ENCODE measurements at places on chromosomes 3 and 15. TPM values are rescaled to one million over a fixed set of nuclear protein-coding genes. Genes with fewer than 3 reads are reported as not detected.
A peak's percentile ranks its signal among the peaks of the same experiment; 100 is the strongest.

ATP8B4 gene
- 1.0 TPM for total RNA-seq

DNA sequence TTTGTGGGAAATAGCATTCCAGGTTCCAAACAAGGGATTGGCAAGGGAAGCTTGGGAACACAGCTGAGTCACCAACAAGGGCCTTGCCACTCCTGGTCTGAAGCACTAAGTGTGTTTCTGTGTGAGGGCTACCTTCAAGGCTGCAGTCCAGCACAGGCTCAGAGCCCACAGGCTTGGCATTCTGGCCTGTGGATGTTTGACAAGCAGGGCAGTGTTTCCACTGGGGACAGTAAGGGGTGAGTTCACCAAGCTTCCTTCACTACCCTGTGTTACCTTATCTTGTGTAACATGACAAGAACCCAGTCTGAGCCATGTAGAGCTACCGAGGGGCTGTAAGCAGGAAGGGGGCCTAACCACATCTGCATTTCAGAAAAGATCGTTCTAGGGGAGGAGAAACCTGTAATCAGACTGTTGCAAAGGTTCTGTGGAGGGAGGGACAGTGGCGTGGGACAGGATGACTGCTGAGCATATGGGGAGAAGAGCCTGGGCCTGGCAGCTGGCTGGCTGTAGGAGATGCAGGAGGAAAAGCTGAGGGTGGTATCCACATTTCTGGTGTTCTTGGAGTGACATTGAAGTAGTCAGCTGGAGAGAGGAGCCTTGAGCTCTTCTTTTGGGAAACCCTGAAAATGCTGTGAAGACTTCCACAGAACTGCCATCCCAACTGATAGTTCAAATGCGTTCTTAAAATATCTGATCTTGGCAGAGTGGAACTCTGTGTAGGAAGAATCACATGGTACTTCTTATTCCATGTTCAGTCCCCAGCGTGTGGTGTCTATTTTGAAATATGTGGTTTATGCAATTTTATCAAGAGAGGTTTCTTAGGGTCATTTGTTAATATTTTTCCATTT is 61.3 kb downstream of the CTDSPL start:
- peak; percentile 75 for DNase-seq

DNA sequence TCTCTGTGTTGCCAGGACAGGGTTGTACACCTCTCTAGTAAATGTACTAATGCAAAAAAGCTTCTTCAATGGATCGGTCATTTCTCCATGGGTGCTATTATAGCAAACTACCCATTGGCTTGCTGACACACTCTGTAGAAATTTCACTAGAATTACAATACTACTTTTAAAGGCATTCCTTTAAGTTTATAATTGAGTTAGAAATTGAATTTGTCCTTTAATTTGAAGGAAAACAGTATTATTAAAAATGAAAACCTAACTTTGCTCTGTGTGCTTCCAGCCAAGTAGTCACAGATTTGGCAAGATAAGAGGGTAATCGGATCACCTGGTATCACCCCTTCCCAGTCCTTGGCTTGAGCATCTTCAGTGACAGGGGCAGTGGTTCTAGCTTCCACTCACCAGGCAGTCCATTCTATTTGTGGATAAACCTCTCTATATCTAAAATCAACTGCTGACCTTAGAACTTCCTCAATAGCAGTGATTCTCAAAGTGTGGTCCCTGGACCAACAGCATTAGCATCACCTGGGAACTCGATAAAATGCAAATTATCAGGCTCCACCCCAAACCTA is 93.2 kb downstream of the GHSR start:
- no peak for DNase-seq

DNA sequence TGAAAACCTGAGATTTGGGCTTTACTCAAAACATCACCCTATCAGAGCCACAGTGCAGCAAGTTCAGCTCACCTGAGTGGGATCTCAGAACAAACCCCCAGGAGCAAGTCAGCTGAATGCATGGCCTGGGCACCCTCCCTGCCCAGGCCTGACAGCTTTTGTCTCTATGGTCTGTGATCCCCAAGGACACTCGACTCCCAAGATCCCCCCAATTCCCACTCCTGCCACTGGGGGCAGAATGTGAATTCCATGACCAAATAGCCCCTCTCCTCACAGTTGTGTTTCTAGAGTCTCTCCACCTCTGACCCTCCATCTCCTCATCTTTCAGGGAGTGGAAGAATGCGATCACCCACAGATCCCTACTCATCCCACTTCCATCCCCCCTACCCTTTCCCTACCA is 58.9 kb downstream of the ZNF445 start:
- DNase-seq = no peak

DNA sequence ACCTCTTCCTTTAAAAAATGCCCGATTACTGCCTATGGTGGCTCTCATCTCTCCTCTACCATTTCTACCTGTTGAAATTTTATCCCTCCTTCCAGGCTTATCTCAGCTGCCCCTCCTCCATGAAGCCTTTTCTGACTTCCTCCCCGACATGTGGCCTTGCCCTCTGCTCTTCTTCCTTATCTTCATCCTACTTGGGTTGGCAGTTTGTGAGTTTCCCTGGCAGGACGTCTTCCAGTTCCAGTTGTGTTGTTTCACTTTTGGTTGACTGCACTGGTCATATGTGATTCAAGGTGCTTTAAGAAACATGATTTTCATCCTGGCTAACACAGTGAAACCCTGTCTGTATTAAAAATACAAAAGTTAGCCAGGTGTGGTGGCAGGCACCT is 4.4 kb downstream of the DLL4 start:
- DNase-seq = no peak

- DNase-seq = peak; percentile 22
Measured at GRCh38 chr3:50003824-50004223, 63.9 kb downstream of the RBM6 start.

DNA sequence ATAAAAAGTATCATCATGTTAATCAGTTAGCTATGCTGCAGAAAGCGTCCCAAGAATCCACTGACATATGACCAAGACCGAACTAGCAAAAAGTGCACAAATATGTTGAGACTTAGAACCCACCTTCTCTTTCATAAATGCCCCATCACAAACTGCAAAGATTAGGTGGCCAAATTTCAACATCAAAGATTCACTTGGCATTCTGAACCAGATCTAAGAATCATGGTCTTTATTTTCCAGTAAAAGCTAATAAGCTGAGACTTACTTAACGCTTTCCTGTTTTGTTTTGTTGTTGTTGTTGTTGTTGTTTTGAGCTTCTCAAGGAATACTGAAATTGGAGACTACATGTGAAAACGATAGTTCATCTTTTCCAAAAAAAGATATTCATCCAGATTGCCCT is 62.4 kb downstream of the ZBTB20 start:
- no peak for DNase-seq

IVD gene
- total RNA-seq = 26.2 TPM
